SW 1271 (cell line): ENCODE measurements at places on chromosomes 7 and 10.

DNA sequence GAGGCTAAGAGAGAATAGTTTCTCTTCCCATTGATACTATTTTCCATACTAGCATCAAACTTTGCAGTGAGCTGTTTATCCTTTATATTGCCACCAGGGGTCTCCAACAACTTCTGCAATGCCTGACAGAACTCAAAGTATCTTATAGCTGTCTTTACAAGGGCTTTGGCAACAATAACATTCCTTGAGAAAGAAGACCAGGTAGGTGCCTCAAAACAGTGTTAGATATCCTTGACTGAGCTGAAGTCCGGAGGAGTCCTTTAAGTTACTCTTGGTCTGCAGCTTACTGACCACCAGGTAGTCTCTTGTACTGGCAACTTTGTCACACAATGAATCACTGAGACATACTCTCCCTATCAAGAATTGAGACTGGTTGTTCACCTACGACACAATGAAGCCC lies 30.0 kb upstream of the TES start:
- peak; percentile 69 for DNase-seq

DNA sequence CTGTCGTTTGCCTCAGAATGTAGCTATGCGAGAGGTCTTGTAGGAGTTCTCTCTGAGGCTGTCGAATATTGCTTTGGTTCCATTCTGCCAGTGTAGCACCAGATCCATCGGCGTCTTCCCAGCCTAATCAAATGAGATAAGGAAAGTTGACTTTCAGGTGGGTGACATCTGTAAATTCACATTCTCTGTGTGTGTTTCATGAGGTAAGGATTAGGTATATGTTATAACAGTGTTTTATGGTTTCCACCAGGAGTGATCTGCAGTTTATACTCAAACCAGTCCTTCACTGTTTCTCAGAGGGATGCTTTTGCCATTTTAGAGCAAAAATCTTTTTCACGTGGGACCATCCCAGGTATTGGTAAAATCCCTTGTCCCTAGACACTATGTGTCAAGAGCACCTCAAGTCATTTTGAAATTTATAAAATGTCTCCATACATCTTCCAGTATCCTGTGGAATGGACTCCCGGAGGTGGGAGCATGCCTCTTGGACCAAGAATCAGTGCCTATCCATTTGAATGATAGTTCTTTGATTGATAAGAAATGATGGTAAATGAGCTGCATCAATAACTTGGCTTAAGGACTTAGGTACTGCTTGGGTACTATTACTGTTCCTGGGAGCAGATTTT lies 7.9 kb downstream of the ANKRD1 start:
- no peak for DNase-seq

GRCh38 chr7:92242972-92243371 lies 2.7 kb downstream of the KRIT1 start:
- DNase-seq: no peak

GRCh38 chr10:71551970-71552369 lies 155.2 kb downstream of the CDH23 start:
- DNase-seq: no peak

DNA sequence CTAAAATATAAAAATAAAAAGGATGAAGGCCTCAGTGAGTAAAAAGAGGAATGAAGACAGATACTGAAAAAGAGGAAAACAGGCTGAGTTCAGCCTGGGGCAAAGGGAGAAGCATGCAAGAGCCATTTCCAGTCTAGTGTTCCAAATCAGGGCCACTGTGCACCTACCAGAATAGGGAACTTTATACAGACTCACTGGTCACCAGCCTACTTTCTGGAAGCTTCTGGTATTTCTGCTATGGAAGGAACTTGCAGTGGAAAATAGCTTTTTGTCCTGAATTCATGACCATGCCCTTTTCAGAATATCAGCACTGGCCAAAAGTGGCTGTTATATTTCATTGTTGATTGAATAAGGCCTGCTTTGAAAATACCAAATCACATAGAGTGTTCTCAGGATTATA lies 28.8 kb downstream of the ABRAXAS2 start:
- DNase-seq: no peak

GRCh38 chr10:3735175-3735574 lies 49.8 kb downstream of the KLF6 start:
- no peak for DNase-seq

DNA sequence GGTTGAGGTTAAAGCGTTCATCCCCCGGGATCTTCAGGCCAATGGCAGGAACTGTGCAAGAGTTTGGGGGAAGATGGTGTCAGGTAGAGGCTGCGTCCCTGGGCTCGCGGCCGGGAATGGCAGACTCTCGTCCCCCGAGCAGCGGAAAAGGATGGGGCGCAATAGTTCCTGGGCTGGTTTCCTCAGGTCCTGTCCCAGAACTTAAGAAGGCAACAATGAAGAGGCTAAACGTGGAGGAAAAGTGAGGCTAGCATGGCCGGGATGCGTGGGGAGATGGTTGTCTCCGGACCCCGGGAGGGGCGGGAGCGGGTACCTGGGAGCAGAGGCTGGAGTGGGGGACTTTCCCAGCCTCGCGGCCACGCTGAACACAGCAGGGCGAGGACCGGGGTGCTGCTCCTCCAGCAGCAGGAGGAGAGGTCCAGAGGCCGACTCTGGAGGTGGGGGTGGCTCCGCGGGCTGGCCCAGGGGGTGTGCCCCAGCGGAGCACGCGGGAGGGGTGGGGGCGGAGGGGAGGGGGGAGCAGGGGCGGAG lies 882 bp downstream of the IRF5 start:
- DNase-seq: no peak

GRCh38 chr10:69972981-69973397 lies 79.7 kb upstream of the MACROH2A2 start:
- DNase-seq: no peak

GRCh38 chr10:74612195-74612594 lies 214.2 kb upstream of the KAT6B start:
- DNase-seq: no peak

DNA sequence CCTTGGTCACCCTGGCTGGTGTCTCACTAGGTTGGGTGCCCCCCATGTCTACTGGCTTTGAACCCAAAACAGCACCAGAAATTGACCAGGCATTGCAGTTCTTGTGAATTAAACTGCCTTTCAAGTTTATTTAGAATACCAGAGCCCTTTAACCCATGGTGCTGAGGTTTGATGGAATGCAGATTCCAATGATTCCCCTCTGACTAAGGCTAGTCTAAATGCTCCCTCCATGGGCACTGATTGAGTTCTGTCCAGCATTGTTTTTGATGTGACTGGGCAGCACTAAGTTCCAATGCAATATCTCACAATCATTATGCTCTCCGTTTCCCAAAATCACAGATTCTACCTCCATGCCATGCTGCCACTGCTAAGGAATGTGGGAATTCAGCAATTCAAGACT lies 1047.4 kb upstream of the LRRN3 start:
- no peak for DNase-seq

- DNase-seq: no peak
Observed at GRCh38 chr10:79089632-79090031, 20.9 kb downstream of the ZMIZ1 start.

DNA sequence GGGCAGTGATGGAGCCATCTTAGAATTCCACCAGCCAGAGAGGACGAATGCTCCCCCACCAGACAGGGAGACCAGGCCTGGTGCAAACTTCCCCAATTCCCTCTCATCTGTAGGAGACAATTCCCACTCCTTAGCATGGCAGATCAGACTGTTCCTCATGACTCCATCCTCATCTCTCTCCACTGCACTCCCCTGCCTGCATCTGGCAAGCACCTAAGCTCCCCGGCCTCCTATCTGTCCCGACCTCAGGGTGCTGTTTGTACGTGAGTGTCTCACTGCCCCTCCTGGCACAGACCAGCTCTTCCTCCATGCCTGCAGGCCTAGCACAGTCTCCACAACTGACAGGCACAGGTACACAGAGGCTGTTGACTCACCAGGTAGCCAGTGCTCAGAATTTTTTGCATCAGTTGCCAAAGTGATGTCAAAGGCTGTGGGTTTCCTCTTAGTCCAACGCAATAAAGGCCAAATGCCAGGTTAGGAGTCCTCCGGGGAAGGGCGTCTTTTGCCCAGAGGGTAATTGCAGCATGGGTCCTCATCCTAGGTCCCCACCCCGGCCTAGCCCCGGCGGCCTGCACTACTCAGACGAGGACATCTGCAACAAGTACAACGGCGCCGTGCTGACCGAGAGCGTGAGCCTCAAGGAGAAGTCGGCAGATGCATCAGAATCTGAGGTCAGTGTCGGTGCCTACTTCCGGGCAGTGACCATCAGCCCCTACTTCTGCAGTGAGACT lies 436.8 kb upstream of the FOXK1 start:
- no peak for DNase-seq

DNA sequence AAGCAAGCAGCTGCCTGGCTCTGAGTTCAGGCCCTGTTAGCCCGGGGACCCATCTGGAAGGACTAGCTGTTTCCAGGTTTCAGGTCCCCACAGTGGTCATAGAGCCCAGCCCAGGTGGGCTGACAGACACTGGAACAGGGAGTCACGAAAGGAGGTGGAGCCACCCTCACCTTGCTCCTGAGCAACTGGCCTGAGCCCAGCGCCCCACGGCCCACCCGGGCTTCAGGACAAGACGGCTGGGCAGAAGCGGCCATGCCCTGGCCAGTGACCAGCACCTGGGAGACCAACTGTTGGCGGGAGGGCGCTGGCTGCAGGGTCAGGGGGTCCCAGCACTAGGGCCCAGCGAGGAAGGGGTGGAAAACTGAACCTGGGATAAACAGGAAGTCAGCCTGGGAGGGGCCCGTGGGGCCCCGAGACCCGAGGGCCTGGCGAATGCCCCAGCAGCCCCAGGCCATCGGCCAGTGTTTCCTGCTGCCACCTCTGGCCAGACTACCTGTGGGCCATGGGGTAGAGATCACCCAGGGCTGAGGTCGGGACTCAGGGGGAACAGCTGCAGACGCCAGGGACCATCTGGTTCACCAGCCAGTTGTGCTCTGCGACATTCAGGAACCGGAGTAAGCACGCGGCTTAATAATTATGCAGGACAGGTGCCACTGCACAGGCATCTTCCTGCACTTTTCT lies 282.1 kb upstream of the PPP2R2D start:
- no peak for DNase-seq

- DNase-seq: no peak
Observed at GRCh38 chr7:106110238-106110560, 1.9 kb downstream of the SYPL1 start.

- no peak for DNase-seq
Observed at GRCh38 chr7:28581351-28581750, 169.0 kb downstream of the CREB5 start.

DNA sequence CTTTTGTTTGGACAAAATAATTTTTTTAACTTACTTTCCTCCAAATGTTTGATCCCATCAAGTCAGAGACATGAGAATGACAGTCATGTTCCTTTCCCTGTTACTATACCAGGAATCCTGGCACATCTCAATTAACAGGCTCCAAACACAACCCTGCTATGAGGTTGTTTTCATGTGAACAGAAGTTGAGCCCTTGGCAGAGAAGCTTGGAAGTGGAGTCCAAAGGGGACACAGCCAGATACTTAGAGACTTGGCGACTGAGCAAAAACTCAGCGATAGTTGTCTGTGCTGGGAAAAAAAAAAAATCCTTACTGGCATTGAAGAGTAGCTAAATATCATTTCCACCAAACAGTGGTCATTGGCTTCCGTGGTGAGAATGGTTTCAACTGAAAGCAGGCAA lies 12.8 kb downstream of the TUBAL3 start:
- DNase-seq: no peak

DNA sequence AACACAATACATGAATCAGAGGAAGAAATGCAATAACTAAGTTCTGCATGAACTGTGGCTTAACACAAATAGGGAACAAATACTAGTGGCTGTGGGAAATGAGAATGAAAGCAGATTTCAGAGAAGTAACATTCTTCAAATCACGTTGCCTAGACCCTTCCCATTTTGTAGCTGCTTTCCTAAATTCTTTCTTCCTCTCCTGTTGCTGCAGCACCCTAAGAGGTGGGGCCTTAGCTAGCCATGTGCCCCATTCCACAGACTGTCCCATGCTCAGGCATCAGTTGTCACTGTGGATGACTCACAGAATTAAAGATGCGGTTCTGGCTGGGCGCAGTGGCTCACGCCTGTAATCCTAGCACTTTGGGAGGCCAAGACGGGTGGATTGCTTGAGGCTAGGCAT lies 704.7 kb upstream of the C7orf33 start:
- DNase-seq: no peak

- DNase-seq: no peak
Observed at GRCh38 chr7:105849122-105849855, 27.1 kb downstream of the ATXN7L1 start.

DNA sequence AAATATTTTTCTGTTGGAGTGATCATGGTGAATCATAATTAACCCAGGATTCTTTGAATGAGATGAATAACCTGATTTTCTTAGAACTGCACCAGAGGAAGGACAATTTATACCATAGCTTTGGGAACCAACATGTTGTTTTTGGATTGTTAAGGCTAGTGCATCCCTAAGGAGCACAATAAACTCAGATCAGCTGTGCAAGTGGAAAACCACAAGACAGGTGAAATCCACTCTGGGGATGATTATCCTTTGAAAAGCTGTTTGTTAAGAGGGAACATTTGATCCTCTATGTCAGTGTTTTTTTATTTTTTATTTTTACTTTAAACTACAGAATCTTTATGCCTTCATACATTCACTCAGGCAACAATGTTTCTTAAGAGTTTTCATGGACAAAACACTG lies 232.1 kb upstream of the PCLO start:
- no peak for DNase-seq

GRCh38 chr10:1873661-1874315 lies 136.5 kb upstream of the ADARB2 start:
- DNase-seq: no peak

DNA sequence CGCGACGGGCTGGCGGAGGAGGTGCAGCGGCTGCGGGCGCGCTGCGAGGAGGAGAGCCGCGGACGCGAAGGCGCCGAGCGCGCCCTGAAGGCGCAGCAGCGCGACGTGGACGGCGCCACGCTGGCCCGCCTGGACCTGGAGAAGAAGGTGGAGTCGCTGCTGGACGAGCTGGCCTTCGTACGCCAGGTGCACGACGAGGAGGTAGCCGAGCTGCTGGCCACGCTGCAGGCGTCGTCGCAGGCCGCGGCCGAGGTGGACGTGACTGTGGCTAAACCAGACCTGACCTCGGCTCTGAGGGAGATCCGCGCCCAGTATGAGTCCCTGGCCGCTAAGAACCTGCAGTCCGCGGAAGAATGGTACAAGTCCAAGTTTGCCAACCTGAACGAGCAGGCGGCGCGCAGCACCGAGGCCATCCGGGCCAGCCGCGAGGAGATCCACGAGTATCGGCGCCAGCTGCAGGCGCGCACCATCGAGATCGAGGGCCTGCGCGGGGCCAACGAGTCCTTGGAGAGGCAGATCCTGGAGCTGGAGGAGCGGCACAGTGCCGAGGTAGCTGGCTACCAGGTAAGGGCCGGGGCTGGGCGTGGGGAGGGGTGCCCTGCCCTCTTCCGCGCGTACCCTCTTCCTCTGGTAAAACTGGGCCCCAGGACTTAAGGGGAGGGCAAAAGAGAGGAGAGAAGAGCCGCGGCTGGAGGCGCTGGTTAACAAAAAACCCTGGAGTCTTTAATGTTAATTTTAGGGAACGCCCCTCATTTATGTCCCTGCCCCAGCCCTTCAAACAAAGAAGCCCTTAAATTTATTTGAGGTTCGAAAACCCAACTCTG lies 987 bp downstream of the INA start:
- DNase-seq: no peak

- DNase-seq: no peak
Observed at GRCh38 chr7:22935269-22935668, 78.7 kb downstream of the HYCC1 start.
